Activated naive CD8-positive, alpha-beta T cell treated with anti-CD3 and anti-CD28 coated beads, Interleukin-2, amount 50 U/mL, for 16 hours (primary cell): ENCODE measurements at places on chromosomes 3 and 15.

GRCh38 chr15:24956111-24956838, 1.5 kb downstream of the SNRPN start:
- DNase-seq: peak; percentile 32

DNA sequence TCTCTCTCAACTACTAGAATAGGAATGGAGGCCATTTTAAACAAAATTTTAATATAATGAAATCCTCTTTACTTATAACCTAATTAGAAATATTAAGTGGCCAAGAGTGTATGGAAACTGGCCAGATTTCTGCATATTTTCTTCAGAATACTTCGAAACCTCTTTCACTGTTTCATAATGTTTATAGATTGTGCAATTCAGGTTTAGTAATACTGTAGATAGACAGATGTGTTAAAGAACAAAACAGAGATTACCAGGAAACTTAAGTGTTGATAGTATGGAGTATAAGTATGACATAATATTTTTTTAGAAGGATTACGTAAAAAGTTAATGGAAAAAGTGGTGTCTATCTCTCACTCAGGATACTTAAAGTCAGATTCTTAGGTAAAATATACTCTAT, 4.7 kb downstream of the ABHD5 start:
- no peak for DNase-seq

DNA sequence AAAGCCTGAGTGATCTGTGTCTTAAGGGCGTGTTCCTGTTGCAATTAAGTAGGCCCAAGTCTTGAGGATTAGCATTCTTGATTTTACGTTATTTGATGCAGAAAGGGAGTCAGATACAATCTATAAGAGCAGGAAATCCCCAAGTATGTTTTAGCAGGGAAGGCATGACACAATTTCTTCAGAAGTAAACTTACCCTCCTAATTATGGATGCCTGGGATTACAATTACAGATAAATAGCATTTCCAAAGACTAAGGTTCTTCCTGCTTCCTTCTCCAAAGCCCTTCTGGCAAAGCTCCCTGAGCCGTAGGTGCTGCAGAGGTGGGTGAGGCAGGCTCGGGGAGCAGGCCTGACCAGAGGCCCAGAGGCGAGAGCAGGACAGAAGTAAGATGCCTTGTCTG, 34.9 kb upstream of the ST6GAL1 start:
- no peak for DNase-seq

DNA sequence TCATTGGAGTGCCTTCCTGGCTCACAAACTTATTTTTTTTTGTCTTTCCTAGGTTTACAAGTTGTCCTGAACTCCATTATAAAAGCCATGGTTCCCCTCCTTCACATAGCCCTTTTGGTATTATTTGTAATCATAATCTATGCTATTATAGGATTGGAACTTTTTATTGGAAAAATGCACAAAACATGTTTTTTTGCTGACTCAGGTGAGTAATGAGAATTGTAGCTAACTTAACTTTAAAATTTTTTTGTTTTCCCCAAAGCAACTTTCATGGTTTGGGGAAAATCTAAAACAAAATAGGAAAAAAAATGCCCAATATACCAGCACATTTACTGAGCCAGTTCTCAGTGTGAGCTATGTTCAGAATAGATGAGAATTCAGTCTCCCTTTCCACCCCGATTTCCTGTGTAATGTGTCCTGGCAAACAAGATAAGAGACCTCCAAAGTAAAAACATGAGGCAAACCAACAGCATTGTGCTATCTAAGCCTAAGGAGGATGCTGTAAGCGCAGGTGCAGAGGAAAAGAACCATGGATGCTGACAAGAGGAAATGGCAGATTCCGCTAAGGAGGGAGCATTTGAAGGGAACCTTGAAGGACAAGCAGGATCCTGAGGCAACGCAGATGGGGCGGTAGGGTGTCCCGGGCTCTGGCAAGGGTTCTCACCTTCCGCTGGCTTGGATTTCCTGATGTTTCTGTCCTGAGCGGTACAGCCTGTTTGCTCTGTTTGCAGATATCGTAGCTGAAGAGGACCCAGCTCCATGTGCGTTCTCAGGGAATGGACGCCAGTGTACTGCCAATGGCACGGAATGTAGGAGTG, 171.4 kb downstream of the CACNA1D start:
- no peak for DNase-seq

DNA sequence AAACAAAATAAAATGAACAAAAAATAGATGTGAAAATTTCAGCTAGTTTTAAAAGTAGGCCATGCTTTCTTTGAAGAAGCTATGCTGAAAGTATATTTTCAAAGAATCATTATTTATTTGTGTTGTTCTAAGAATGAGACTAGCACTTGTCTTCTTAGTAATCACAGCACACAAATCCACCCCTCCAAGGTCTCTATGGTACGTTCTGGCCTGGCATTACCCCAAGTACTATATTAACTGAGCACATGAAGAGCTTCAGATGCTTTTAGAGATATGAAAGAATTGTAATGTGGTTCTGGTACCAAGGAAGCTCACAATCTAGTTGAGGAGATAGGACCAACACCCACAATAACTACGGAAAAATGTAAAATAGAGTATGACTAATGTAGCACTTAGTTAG, 416.5 kb downstream of the PLCL2 start:
- DNase-seq: no peak

GRCh38 chr3:22007368-22007767, 256.4 kb upstream of the ZNF385D start:
- no peak for DNase-seq

GRCh38 chr3:11603628-11604027, 40.1 kb downstream of the VGLL4 start:
- DNase-seq: no peak

DNA sequence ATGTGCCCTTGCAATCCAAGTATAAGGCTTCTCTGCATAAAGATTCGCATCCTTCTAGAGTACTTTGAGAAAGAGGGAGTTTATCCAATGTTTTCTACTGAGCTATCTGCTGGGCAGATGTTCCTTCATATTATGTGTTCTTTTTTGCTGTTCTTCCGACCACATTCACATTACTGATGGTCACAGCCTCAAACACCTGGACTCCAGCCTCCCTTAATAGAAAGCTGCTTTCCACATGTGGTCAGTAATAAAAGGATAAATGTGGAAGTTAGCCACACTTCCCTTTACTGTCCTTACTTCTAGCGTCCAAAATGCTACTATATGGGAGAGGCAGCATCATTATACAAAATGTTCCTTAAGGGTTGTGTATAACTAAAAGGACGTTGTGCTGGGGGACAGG, 116.9 kb downstream of the CD47 start:
- DNase-seq: no peak

GRCh38 chr3:31331278-31331677, 201.4 kb upstream of the STT3B start:
- DNase-seq: no peak

DNA sequence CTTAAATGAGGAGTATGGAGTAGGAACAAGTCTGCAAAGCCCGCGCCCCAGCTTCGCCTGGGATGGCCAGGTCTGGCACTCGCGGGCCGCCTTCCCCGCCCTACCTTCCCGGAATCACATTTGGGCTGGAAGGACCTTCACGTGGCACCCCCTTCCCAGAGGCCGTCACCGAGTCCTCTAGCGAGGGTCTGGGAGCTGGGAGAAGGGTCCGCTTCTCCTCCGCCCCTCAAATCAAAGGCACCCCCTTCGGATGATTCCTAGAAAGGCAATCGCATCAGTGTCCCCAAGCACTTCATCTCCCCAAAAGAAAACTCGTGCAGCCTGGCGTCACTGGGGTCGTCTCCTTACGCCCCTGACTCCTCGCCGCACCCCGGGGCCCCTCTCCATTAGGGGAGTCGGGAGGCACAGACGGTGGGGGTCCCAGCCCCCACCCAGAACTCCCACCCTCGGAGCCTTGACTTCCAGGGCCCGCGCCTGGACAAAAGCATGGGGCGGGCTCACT, 380 bp downstream of the MYLK start:
- no peak for DNase-seq

- no peak for DNase-seq
These were observed 54.5 kb downstream of the CPN2 start for GRCh38 chr3:194296454-194297263.

GRCh38 chr3:100075196-100075595, 39.1 kb downstream of the FILIP1L start:
- DNase-seq: no peak

- DNase-seq: no peak
These were observed 669.5 kb downstream of the SQOR start for GRCh38 chr15:46304321-46304720.

DNA sequence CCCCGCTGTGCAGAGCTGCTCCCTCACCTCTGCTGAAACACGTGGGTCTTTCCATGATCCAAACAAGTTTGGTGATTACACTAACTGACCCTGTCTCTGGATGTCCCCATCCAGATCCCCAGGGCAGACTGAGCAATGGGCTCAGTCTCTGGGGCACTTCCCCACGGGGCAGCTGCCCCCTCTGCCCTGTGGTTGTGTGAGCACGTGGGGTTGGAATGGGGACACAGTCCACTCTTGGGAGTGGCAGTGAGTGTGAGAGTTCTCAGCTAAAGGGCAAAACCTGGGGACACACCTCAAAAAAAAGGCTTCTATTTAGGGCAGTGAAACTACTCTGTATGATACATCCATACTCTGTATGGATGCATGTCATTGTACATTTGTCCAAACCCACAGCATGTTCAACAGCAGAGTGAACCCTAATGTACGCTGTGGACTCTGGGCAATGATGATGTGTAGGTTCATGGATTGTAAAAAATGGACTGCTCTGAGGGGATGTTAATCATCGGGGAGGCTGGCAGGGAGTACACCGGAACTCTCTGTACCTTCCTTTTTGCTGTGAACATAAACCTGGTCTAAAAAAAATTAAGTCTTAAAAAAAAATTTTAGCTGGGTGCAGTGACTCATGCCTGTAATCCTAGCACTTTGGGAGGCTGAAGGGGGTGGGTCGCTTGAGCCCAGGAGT, 49.9 kb upstream of the BLM start:
- no peak for DNase-seq

GRCh38 chr3:11638495-11639358, 5.0 kb downstream of the VGLL4 start:
- no peak for DNase-seq

DNA sequence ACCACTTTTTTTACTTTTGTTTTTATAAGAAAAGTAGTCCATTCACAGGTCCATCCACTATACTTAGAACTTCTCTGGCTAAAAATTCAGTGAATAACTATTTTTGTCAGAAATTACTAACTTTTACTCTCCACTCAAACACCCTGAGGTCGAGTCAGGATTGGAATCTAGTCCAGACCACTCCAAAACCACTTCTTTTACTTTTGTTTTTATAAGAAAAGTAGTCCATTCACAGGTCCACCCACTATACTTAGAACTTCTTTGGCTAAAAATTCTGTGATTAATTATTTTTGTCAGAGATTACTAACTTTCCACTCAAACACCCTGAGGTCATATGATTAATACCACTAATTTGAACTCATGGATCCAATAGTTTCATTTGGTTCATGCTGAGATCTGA, 239.4 kb downstream of the RORA start:
- no peak for DNase-seq

DNA sequence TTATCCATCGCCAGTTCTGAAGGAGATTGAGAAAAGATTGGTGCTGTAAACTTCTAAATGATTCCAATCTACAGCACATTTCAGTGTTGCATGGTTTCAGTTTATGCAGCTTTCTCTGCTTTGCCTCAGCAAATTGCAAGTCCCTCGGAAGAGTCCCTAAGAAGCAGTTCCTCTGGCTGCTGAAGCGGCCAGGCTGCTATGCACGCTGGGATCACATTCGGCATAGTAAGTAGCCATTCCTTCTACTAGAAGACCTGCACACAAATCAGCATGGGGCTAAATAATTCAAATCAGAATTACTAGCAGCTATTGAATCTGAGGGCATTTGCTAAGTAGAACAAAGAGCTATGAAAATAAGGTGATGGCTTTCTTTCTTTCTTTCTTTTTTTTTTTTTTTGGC, 769.5 kb downstream of the AGBL1 start:
- no peak for DNase-seq

GRCh38 chr15:32774022-32774421, 56.2 kb downstream of the GREM1 start:
- no peak for DNase-seq

DNA sequence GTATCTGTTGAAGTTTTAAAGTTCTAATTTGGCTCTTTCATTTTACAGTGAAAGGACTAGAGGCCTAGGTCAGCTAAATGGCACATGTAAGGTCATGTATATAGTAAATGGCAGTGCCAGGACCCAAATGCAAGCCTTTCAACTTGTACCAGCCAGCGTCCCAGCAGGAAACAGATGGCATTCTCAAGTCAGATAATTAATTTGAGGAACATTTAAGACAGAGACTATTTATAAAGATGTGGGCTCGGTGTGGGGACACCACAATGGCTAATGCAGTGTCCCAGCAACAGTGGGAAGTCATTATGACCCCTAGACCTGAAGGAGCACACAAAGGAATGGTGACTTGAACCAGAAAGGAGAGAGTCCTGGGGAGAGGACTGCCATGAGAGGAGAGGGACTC, 6.1 kb downstream of the MINDY4B start:
- DNase-seq: no peak

- no peak for DNase-seq
These were observed 365.6 kb downstream of the MAGI1 start for GRCh38 chr3:65672871-65673815.

DNA sequence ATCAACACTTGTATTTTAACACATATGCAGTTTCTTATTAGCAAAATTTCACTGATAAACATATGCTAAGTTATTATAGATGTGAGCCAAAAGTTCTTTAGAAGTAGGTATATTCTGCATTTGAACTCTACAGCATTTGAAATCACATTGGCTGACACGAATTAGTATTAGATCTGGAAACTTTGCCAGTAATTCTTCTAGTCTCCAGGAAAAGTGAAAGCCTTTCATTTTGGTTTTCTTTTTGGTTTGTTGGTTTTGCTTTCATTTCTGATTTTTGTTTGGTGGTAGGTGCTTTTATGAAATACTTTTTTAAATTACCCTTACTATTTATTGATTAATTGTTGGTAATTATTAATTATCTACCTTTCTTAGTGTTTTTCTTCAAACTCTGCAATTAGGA, 72.9 kb downstream of the RBMS3 start:
- DNase-seq: no peak

DNA sequence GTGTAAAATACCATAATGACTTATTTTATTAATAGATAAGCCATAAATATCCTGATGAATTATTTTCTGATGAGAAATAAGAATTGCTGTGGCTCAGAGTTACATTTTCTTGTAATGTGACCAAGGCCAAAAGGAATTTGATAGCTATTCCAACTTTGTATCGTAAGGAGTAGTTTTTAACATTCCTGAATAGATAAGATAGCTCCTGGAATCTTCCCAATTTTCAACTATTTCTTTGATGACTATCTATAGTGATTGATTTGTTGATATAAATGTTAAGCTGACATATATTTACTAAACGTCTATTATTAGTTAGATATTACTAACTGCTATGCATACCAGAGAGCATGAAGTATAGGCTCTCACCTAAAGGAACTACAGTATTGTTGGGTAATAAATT, 49.1 kb upstream of the SATB1 start:
- DNase-seq: no peak
